COLO829 (cell line): ENCODE measurements at places on chromosomes 3 and 15.
A peak's percentile ranks its signal among the peaks of the same experiment; 100 is the strongest.

DNA sequence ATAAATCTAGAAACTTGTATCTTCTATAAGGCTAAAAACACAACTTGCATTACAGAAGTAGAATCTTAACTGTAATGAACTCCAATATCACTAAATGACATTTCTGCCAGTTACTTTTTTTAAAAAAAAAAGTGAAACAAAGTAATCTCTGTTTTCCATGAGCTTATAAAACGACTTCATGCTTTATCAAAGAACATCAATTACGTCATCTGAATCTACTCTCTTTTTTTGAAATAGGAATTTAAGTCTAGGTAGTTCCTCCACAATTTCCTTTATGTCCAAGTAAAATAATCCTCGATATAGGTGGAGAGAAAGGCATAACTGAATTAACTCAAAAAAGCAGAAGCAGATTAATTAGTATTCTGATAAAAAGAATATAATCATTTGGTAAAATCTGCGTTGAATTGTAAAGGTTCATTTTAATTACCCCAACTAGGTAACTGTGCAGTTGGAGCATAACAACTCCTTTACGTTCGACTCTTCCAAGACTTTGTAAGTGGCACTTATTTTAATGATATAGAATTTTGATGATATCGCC, 1.4 kb downstream of the UACA start:
- DNase-seq, result peak; percentile 32

DNA sequence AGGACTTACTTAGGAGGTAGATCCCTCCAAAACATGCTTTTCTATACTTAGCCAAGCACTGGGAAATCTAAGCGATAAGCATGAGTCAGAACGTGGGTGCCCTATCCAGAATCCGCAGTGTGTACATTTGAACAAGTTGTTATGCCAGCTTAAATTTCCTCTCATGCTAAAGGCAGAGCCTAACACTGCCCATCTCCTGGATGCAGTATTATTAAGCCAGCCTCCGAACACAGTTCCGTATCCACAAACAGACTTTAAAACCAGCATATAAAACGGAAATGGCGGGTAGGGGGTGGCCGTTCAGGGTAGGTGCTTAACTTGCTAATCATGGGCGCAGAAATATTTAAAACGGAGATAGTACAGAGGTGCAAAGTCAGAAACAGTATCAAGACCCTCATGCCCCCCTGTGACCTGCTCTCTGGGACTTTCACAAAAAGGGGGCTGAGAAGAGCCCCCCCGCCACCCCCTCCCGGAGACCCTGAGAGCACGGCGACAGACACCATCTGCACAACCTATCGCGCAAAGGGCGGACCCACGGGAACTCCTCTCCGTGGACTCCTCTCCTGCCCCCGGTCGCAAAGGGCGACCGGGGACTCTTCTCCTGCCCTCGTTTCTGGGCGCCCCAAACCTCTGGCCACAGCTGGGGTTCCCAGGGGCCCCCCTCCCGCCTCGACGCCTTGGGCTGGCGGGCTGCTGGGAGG, 889 bp upstream of the LRRIQ4 start:
- peak; percentile 30 for DNase-seq

GRCh38 chr3:38590521-38590920, 59.0 kb downstream of the SCN5A start:
- DNase-seq, result no peak

DNA sequence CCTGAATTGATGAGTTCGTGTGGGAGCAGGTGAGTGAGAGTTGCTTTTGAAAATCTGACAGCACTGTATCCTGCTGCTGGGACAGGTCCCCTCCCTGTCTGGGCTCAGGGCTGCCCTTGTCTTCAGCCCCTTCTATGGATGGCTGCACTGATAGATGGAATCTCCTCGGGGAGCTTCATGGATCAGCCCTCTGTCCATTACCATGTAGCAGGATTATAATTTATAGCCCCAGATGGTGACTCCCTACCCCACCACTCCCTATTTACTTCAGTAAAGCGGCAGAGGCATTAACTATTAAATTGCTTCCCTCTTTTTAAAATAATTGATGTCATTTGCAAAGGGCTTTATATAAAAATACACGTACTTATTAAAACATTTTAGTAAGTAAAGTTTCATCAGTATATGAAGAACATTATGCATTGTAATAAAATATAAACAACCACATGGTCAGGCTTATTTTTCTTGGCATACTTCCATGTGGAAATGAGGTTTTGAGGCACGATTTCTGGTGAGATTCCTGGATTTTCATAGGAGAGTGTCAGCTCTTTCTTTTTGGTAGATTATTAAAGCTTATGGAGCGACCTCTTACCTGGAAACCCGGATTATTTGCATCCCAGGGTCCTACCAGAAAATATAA, 38.5 kb downstream of the MAP3K13 start:
- DNase-seq, result no peak

DNA sequence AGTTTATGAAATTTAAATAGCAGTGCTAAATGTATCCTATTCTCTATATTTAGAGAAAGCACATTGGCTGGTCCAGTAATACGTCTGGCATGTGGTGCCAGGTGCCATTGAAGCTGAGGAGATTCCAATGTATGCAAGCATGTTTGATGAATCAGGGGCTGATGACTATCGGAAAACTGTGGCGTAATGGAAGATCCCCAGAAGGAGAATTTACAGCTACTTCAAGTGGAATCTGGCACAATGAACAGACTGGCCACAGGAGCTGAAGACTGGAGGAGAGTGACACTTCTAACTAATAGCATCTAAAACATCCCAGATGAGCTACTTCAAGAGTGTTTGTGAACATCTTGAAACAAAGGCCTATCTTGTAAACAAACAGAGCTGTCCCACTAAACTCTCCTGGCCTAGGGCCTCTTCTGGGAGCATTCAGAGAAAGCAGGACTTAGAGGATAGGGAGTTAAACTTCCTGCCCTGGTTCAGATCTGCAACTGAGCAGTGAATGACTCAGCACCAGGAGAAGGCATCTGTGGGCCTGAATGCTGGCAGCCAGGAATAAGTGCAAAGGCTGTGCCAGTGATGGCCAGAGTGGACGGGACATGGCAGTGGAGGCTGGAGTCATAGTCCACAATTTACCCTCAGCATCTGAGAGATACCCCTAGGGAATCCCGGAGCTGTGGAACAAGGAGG, 15.2 kb upstream of the ACTC1 start:
- no peak for DNase-seq

- peak; percentile 18 for DNase-seq
Observed at GRCh38 chr15:47374222-47374621, 343.1 kb upstream of the SEMA6D start.

DNA sequence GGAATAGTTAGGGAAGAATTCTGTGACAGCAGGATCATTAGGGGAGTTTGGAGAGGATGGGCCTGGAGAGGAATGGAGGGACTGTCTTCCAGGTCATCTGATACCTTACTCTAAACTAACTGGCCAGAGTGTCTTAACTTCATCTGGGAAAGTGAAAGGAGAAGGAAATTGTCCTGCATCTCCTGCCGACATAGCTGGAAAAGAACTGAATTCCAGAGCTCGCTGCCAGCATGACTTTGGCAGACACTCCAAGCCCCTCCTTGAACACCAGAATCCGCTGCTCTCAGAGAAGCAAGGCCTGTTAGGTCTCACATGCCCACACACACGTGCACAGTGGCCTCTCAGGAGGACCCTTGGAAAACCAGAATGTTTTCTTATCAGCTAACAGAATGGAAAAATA, 10.5 kb downstream of the ABI3BP start:
- no peak for DNase-seq

GRCh38 chr3:17535274-17535673, 207.2 kb downstream of the TBC1D5 start:
- DNase-seq, result no peak
